Activated CD4-positive, alpha-beta T cell treated with anti-CD3 and anti-CD28 coated beads for 1 hour (primary cell): ENCODE measurements at places on chromosomes 7 and 10.

GRCh38 chr10:104822088-104822487, 181.0 kb downstream of the SORCS3 start:
- DNase-seq: no peak

- DNase-seq: no peak
Measured at GRCh38 chr10:44963772-44964633, 4.4 kb downstream of the RASSF4 start.

- no peak for DNase-seq
Measured at GRCh38 chr7:74272305-74273038, 16.7 kb upstream of the CLIP2 start.

- DNase-seq: no peak
Measured at GRCh38 chr7:79529881-79530235, 76.4 kb upstream of the MAGI2 start.

DNA sequence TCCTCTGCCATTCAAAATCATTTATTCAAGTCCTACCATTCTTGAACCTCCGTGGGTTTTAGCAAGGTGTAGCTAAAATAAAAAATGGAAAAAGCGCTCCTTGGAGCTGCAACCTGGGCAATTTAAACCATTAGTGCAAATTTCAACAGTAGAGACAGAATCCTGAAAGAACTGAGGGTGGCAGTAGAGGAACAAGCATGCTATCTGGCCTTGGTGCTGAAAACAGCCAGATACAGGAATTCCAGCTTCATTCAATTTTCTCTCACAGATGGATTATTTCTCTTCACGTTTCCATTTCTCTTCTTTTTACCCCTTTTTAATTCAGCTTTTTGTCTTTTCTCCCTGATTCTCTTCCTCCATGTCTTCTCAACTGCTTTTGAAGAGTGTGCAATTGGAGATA, 77.7 kb downstream of the OTUD1 start:
- DNase-seq: no peak

- DNase-seq: no peak
Measured at GRCh38 chr7:155807065-155807671, 5.1 kb downstream of the SHH start.

GRCh38 chr7:131071786-131072504, 255.7 kb upstream of the MKLN1 start:
- no peak for DNase-seq

GRCh38 chr7:158377800-158378623, 209.6 kb downstream of the PTPRN2 start:
- no peak for DNase-seq
